ENCODE measurements at places on chromosomes 3 and 15.

GRCh38 chr15:70530017-70530499 is 233.3 kb downstream of the UACA start:
- no peak for DNase-seq

DNA sequence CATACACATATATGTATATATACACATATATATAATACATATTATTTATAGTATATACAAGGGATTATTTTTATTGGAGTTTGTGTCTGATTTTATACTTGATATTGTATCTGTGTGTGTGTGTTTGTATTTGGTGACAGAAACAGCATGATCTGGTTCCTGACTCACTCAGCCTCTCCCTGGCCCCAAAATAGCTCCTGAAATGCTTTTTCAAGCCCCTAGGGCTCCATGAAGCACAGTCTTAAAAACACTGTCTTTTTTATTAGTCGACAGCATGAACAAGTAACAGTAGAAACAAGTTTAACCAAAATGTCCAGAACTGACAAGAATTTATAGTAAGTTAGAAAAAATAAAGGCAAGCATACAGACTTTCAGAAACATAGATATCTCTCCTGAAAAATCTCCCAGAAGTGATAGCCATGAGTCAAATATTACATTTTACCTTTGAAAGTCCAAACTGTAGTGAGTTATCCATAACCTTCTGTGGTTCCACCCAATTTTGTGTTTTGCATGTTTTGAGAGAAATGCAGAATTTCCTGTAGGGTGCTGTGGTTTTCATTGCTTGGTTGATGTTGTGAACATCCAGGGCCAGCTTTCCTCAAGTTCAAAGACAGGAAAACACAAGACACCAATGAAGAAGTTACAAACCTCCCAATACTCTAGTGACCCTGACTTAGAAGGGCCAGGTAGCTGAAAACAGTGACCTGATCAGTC is 98.5 kb upstream of the CCDC80 start:
- no peak for DNase-seq

GRCh38 chr3:155411500-155412223 is 118.2 kb upstream of the STRIT1 start:
- no peak for DNase-seq

DNA sequence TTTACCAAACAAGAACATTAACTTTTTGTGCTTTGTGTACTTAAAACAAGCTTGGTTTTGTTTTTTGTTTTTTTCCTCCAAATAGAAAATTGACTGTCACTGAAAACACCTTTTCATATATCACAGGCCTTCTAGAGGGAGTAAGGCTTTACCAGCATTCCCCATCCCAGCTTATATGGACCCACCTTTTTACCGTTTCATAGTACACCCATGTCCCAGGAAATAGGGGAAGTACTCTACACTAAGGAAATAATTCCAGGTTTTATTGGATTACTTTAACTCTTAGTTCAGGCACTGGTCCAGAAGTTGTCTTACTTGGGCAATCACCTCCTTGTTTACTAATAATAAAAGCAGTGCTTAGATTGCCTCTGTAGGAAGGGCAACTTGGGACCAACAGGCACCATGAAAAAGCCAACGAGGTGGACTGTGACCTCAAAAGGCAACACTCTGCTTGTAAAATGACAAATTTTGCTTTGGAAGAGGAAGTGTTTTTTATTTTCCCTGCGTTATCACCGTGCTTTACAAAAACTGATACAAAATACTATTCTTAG is 26.2 kb downstream of the HMG20A start:
- DNase-seq = no peak

- DNase-seq = no peak
Observed at GRCh38 chr3:108159105-108159504, 63.1 kb downstream of the IFT57 start.

DNA sequence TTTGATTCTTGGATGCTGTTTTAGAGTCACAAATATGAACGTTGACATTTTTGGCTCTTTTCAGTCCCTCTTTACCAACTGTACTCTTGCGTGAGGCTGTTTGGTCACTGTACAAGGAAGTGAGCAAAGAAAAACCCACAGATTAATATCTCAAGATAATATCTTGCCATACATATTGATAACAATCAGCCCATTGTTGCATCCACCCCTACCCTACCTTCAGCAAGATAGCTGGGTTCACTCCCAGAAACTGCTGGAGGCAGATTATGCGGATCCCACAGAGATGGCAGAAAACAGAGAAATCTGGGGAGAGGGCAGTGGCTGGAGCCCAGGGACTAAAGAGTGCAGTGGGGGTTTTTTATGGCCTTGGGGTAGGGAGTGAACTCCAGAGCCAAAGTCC is 29.9 kb upstream of the MFSD1 start:
- DNase-seq = no peak

GRCh38 chr15:99995543-99995942 is 262.3 kb upstream of the LYSMD4 start:
- no peak for DNase-seq

DNA sequence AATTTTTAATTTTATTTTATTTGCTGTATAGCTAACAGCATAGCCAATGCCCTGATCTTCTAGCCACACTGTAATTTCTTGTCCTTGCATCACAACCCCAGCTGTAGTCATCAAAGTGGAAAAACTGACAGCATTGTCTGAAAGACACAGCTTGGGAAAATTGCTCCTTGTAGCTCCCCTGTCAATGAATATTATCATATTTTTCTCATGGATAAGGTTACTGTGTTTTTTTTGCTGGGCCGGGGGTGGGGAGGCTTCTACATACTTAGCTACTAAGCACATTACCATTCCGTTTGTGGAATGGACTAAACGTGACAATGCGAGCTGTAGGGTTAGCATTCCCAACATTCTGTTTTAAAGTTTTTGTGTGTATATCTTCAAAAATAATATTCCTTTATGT is 381.3 kb downstream of the TIGIT start:
- no peak for DNase-seq
